ENCODE measurements at places on chromosomes 2 and 18.

DNA sequence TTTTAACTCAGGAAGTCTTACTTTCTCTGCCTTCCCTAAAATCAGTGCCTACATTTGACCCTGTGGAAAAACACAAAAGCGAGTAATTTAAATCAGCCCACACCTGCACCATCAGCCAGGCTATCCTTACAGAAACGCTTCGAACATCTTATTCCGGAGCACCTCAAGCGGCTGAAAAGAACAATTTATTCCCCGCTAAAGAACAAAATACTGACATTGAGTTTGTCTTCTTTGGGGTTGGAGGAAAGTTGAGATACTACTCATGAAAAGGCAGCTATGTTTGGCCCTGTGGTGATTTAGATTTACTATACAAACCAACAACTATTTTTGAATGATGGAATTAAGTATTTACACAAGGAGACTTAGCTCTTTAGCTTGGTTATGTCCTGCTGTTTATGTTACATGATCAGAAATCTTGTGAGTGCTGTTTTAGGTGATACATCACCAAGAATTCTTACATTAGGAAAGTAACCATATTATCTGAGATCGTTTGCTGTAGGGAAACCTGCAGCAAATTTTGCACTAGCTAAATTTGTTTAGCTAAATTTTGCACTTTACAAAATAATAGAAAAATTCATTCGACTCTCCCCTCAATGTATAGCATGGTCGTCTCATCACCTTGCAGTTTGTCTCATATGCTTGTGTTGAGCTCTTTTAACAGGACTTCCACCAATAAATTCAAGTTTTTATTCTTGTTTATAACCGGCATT, 158.8 kb upstream of the SIX2 start:
- no peak for DNase-seq

- no peak for DNase-seq
Measured at GRCh38 chr2:232204457-232204931, 174.1 kb upstream of the ALPP start.

GRCh38 chr2:241443486-241444223, 64.7 kb downstream of the STK25 start:
- DNase-seq: no peak

DNA sequence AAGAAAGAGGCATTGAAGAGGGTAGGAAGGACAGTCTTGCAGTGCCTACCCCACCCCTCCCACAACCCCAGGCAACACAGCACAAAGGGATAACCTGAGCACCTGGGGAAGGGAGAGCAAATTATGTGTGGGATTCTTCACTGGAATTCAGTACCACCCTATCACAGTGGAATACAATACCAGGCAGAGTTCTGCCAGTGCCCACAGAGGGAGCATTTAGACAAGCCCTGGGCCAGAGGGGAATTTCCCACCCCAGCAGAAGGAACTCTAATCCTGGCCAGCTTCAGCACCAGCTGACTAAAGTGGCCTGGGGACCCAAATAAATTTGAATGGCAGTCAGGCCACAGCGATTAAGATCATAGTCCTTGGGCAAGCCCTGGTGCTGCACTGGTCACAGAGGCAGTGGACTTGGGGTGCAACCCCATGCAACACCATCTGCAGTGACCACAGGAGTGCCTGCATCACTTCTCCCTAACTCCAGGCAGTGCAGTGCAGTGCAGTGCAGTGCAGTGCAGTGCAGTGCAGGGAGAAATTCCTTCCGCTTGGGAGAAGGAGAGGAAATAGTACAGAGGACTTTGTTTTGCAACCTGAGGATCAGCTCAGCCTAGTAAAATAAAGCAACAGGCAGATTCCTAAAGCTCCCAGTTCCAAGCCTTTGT, 147.8 kb upstream of the SRD5A2 start:
- no peak for DNase-seq

GRCh38 chr2:142682528-142682927, 194.9 kb upstream of the KYNU start:
- DNase-seq: no peak

DNA sequence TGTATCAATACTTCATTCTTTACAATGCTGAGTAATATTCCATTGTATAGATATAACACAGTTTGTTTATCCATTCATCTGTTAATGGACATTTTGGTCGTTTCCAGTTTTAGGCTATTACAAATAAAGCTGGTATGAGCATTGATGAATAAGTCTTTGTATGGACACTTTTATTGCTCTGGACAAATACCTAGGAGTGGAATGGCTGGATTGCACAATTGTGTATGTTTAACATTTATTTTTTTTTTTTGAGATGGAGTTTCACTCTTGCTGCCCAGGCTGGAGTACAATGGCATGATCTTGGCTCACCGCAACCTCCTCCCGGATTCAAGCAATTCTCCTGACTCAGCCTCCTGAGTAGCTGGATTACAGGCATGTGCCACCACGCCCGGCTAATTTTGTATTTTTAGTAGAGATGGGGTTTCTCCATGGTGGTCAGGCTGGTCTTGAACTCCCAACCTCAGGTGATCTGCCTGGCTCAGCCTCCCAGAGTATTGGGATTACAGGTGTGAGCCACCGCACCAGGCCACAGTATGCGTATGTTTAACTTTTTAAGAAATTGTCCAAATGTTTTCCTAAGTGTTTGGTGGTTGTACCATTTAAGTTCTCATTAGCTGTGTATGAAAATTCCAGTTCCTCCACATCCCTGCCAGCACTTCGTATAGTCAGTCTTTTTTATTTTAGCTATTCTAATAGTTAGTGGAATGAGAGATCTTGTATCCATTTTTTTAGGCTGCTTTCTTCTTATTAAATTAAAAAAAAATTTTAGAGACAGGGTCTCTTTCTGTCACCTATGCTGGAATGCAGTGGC, 194.9 kb upstream of the HAAO start:
- no peak for DNase-seq

All from NCI-H1436 treated with DMSO at 0.1 percent for 48 hours (cell line).